ENCODE measurements at places on chromosomes 6 and 20.

GRCh38 chr6:37868447-37868825 lies 48.9 kb downstream of the ZFAND3 start:
- no peak for DNase-seq

DNA sequence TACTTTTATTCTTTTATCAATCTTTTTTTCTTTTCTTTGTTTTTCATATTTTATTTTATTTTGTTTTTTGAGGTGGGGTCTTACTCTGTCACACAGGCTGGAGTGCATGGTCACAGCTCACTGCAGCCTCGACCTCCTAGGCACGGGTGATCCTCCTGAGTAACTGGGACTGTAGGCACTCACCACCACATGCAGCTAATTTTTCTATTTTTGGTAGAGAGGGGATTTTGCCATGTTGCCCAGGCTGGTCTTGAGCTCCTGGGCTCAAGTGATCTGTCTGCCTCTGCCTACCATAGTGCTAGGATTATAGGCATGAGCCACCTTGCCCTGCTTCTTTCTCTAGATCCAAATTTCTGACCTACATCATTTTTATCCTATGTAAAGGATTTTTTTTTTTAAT lies 153.2 kb downstream of the CDKAL1 start:
- no peak for DNase-seq

DNA sequence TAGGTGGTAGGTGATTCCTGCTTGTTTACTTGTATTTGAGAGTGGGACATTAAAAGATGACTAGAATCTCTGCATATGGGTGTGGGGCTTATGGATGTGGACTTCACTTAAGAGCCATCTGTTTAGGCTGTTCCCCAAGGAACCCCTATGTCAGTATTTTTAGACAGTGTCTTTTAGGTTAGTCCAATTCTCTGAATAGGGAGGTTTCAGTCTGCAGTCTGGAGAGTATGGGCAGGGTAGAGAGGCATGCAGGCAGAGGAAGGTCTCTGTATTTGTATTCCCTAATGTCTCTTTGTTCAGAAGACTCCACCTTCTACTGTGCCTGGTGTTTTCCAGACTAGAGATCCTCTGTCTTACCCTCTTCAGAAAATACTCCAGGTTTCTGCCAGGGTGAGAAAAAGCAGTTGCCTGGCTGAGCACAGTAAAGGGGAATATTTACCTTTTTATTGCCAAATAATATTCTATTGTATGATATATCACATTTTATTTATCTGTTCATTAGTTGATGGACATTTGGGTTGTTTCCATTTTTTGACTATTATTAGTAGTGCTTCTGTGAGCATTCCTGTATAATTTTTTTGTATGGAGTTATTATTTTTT lies 19.1 kb downstream of the SLX4IP start:
- no peak for DNase-seq

- no peak for DNase-seq
Measured at GRCh38 chr6:135419162-135419561, 78.4 kb downstream of the AHI1 start.

DNA sequence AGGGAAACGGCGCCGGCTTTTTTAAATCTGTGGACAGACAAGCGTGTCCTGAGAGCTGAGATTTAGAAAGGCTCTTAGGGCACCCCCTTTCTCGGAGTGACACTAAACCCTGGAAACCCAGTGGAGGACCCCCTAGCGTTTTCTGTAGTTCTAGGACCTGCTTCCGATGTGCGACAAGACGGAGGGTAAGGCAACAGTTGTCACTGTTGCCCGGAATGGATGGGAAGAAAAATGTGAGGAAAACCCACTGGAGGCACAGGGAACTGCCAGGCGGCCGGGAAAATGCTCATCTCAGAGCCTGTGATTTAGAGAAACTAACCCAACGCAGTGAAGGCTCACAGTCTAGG lies 551 bp upstream of the ATP5F1E start:
- no peak for DNase-seq

DNA sequence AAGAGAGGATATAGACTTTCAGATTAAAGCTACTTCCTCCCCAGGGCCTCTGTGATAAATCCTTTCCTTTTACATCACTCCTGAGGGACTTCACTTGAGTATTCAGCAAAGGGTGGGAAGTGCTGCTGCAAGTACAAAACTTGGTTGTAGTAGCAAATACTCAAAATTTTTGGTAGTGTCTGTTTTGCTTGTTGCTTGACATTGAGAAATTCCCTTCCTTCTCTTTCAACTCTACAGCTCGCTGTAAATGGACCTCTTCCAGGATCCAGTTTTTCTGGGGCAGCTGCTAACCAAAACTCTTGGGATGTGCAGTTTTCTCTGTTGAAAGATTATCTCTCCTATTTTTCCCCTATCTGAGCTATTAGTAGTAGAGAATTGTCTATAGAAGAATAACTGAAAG lies 472.0 kb downstream of the CD109 start:
- DNase-seq, result no peak

Data from activated T-helper 9 cell treated with anti-CD3 and anti-CD28 coated beads, Interleukin-2, amount 50 U/mL, for 16 hours (primary cell).